Left renal pelvis (tissue), 4 donors: ENCODE measurements at places on chromosomes 3 and 15. TPM values are rescaled to one million over a fixed set of nuclear protein-coding genes. Genes with fewer than 3 reads are reported as not detected.

DNA sequence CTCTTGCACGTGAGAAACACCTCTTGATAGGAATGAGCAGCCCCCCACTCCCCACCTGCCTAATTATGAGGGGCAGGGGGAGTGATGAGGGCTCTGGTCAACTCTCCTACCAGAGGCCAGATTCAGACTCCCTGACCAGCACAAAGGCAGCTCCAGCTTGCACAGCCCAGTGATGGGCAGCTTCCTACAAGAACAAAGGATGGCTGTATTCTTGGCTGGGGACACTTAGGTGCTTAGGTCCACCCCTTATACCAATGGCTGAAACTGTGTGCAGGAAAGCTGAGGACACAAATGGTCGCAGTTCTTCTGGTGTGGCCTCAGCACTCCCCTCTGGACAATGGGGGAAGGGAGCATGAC lies 81.8 kb downstream of the IQSEC1 start:
- no peak for DNase-seq

- no peak for DNase-seq
These were observed 50.9 kb downstream of the CORO2B start for GRCh38 chr15:68629519-68630210.

GRCh38 chr3:150210461-150211110 lies 197.5 kb upstream of the TSC22D2 start:
- DNase-seq = no peak

- DNase-seq = no peak
These were observed 96.3 kb downstream of the STT3B start for GRCh38 chr3:31629054-31629453.

GRCh38 chr3:157467200-157467599 lies 30.6 kb downstream of the PTX3 start:
- DNase-seq = no peak

GRCh38 chr15:25869701-25870100 lies 6.6 kb upstream of the ATP10A start:
- no peak for DNase-seq

- no peak for DNase-seq
These were observed 282.1 kb downstream of the EPHB1 start for GRCh38 chr3:135077186-135077585.

DNA sequence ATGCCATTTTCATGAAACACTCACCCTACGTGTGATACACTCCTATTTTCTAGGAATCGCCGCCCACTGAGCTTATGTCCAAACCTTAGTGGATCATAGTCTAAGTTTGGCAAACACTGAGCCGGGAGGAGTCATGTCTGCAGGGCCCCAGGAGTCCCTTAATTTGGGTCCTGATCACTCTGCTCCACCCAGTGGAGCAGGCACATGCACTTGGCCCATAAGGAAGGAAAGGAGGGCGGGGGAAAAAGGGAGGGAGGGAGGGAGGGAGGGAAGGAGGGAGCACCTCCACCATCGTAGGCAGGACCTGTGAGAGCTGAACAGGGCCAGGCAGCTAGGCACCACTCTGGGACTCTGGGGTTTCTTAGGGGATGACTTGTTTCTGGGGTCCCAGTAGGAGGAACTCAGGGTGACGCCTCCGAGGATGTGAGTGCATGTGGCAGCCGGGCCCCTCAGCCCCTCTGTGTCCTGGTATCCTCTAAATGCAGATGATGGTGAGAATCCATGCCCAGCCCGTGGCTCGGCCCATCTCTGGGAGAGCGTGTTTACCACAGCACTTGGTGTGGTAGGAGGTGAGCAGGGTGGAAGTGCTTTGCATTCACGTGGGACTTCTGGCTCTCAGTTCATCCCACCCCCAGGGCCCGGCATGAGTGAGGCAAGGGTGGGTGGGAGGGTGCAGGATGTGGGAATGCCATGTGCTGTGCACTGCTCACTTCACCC lies 109.4 kb downstream of the KLF13 start:
- DNase-seq = no peak

GRCh38 chr3:20066850-20067617 lies 26.8 kb downstream of the KAT2B start:
- DNase-seq = no peak

- no peak for DNase-seq
These were observed 64.7 kb downstream of the ISL2 start for GRCh38 chr15:76401285-76401684.

DNA sequence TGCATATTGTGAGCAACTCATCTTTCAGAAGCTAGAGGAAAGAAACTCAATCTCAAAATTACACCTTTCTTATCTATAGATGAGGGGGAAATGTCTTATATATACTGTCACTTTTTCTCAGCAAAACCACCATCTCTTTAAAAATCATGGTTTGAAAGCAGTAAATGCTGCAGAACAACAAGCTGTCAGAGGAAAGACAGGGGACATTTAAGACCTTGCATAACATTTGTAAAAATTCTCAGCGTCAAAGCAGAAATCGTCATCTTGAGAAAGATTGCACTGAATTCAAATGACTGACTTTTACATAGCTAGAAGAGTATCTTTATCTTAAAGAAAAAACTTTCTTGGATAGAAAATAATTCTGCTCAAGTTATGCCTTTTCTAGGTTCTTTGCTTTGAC lies 122.2 kb upstream of the CADPS start:
- DNase-seq = no peak

DNA sequence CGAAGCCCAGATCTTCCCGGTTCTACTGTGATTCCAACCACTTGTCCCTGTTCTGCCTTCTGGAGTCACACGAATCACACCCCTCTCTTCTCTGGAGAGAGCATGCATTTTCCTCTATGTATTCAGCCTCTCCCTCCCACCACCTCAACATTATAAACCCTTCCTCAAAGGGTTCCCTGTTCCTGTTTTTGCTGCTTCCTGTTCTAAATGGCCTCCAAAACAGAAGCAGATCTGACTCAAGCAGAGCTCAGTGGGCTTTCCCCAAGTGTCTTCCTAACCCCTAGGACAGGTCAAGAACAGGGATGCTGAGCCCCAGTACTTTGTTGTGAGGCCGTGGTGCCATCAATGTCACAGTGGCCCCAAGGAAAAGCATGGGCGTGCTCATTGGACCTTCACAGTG lies 75.7 kb upstream of the ARNT2 start:
- no peak for DNase-seq

- no peak for DNase-seq
These were observed 51.9 kb downstream of the BBX start for GRCh38 chr3:107574650-107575049.

DNA sequence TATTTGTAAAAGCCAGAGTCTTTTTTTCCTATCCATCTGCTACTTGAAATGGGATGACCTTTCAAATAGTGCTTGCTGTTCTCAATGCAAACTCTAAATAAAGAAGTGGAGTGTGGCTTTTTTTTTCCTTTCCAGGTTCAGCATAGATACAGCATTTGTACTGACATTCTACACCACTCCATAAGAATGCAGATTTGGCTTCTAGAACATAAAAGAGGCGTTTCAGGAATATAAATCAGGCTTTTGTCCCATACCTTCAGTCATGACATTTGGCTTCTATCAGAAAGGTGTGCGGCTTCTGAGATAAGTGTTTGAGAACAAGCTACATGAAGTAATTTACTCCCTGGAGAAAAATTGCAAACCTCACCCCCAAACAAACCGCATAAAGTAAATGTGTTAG lies 553.1 kb downstream of the FHIT start:
- DNase-seq = no peak

DNA sequence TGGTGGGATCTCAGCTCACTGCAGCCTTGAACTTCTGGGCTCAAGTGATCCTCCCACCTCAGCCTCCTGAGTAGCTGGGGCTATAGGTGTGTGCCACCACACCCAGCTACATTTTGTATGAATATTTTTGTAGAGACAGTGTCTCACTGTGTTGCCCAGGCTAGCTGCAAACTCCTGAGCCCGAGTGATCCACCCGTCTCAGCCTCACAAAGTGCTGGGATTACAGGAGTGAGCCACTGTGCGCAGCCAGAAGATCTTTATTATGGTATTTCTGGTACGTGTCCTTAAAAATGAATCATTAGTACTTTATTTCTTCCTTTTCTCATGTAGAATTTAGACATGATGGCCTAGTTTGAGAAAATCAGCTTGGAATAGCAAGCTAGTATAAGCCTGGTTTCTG lies 153.3 kb downstream of the BCHE start:
- DNase-seq = no peak

DNA sequence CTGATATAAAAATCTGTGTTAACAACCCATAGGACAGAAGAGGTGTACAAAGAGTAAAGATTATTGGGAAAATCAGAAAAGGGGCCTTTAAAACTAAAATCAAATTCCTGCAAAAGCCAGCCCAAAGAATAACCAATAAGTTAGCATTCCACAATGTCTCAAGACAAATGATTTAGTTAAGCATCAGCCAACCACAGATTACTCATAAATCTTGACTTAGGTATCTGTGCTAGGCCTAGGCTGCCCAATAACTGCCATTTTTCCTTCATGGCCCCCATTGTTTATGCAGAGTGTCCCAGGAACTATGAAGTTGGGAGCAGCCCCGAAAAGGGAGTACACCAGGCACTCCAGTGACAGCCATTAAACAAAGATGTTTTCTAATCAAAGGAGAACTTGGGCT lies 7.4 kb downstream of the TRANK1 start:
- no peak for DNase-seq

- peak; percentile 36 for DNase-seq
These were observed 1.1 kb downstream of the PIAS1 start for GRCh38 chr15:68055224-68055705.

Gene ARL6IP5
- polyA plus RNA-seq = 92.4 TPM

Gene ROBO2
- polyA plus RNA-seq = 156 TPM

Gene PRKCD
- 25.8 TPM for polyA plus RNA-seq

Gene C15orf62
- polyA plus RNA-seq = 2.5 TPM

Gene PLSCR2
- 1.5 TPM for polyA plus RNA-seq

Gene SPATA16
- not detected for polyA plus RNA-seq

Gene DNAH1
- polyA plus RNA-seq = 12.7 TPM

Gene ANKUB1
- not detected for polyA plus RNA-seq

Gene CYP11A1
- 1.3 TPM for polyA plus RNA-seq

Gene P2RY12
- 1.3 TPM for polyA plus RNA-seq

Gene MOBP
- polyA plus RNA-seq = 0.14 TPM
